Prostate gland (tissue), 2 donors: ENCODE measurements at places on chromosomes 2 and 18. TPM values are rescaled to one million over a fixed set of nuclear protein-coding genes. Genes with fewer than 3 reads are reported as not detected.

SLC8A1 gene
- total RNA-seq: 28.2 TPM

TDRD15 gene
- total RNA-seq: not detected

DNA sequence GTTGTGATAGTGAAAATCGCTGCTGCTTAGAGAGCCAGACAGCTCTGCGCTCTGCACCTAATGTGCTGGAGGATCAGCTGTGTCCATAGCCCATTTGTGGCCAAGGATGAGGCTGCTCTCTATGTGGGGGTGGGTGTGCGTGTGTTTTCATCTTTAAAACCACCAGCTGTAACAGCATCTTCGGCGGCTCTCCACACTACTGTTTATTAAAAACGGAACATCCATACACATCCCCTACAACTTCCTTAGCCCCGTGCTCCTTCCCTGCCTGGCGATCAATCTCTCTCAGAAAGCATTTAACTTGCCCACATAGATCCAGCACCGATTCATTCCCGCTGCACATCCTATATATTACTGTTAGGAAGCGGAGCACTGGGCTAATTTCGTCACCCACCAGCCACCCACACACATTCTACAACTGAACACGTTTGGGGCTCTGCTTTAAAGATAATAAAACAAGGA is 1.6 kb downstream of the CELF4 start:
- no peak overlapping the region for H3K4me3 ChIP-seq
- H3K36me3 ChIP-seq: no peaks in the 10 kb centered on the region
- H3K27ac ChIP-seq: no peak overlapping the region
- DNase-seq: no peak
- no peaks in the 10 kb centered on the region for H3K27me3 ChIP-seq

DNA sequence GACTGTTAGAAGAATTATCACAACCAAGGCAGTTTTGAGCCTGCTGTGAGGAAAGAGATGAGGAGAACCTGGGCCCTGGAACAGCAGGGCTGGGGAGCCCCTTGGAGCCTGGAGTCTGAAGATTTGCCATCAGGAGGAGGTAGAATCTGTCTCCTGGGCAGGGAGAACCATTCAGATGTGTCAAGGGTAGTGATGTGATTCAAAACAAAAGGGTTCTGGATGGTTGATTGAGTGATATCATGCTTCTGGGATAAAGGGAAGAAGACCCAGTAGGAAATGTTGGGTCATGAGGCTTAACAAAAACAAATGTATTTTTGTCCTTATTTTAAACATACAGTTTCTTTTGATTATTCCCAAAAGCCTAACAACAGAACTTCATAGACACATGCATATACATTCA is 28.6 kb downstream of the RNF144A start:
- no peaks in the 10 kb centered on the region for H3K27me3 ChIP-seq
- H3K4me1 ChIP-seq: no peaks in the 10 kb centered on the region
- no peak overlapping the region for H3K27ac ChIP-seq
- no peak overlapping the region for H3K4me3 ChIP-seq
- H3K36me3 ChIP-seq: no peaks in the 10 kb centered on the region

- H3K4me1 ChIP-seq: no peaks in the 10 kb centered on the region
- DNase-seq: no peak
- no peaks in the 10 kb centered on the region for H3K27me3 ChIP-seq
Measured at GRCh38 chr18:12842459-12843380, 41.3 kb downstream of the PTPN2 start.
